DMS79 (cell line): ENCODE measurements at places on chromosomes 3 and 15.

DNA sequence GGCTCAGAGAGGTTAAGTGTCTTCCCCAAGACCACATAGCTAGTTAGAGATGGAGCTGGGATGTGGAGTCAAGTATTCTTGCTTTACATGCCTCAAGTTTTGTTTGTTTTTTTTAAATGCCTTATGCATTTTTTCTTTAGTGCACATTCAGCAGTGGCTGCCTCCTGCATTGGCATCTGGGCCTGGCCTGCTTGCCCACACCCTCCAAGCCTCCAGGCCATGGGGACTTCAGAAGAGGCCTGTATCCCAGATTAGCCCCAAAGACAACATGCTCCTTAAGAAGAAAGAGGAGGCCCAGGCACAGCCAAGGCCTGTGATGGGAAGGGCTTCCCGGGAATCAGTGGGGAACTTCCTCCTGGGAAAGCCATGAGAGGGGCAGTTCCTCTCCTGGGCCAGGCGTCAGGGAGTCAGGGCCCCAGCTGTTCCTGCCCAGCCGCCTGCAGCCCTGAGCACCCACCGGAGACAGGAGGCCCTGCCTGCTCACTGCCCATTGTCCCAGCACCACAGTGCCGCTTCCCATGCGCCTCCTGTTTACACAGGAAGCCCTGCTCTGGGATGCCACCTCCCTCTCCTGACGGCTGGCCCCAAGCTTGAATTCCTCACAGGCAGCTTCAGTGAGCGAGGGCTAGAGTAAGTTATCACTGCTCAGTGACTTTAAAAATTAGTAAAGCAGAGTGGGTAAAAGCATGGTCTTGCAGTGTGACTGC, 16.0 kb downstream of the FOXL2NB start:
- no peak for DNase-seq

- DNase-seq, result no peak
Observed at GRCh38 chr3:85297291-85297690, 338.5 kb downstream of the CADM2 start.

DNA sequence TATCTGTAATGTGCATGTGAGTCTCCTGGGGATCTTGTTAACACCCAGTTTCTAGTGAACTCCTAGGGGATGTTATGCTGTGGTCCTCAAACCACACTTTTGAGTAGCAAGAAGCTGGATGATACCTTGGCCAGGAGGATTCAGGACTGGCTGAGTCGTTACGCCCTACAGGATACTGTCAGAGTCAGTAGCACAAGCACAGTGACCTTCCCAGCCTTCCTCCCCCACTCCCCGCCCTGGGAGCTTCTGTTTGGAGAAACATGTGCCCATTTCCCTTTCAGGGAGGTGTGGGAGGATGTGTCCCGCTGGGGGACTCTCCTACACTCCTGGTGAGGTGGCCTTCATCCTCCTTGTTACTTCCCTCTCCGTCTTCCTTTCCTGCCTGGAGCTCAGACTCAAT, 76.4 kb upstream of the TRPM1 start:
- no peak for DNase-seq

DNA sequence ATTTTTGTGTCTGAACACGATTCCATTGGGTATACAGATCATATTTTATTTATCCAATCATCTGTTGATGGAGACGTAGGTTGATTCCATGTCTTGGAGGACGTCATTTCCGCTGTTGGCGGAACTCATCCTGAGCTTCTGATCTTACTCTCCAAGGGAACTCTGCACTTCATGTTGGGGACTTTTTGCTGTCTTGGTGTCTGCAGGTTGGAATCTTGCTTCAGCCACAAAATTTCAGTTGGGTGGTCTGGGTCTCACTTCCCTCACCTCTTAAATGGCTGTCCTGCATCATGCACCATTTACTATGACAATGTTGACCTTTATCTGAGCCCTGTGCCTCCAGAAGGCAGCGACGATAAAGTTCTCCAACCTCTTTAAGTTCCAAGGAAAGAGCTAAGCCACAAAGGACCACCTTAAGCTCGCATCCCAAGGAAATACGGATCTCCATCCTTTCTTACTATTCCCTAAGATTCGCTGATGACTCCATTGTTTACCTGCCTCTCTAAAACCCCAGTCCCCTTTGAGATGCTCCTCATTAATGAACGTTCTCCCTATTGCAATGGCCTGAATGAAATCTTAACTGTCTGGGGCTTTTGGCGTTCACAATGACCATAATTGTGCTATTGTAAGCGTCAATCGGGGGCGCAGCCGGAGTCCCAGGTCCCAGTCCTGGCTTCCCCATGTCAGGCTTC, 23.1 kb upstream of the RNU6-1 start:
- no peak for DNase-seq

DNA sequence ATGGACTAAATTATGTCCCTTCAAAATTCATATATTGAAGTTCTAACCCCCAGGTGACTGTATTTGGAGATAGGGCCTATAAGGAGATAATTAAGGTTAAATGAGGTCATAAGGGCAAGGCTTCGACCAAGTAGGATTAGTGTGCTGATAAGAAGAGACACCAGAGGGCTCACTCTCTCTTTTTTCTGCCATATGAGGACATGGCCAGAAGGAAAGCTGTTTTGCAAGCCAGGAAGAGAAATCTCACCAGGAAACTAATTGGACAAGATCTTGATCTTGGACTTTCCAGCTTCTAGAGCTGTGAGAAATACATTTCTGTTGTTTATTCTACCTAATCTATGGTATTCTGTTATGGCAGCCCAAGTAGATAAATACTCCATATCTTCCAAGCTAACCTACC, 503.6 kb upstream of the NAALADL2 start:
- no peak for DNase-seq

GRCh38 chr3:58175437-58176184, 35.2 kb downstream of the DNASE1L3 start:
- DNase-seq, result peak; percentile 29

DNA sequence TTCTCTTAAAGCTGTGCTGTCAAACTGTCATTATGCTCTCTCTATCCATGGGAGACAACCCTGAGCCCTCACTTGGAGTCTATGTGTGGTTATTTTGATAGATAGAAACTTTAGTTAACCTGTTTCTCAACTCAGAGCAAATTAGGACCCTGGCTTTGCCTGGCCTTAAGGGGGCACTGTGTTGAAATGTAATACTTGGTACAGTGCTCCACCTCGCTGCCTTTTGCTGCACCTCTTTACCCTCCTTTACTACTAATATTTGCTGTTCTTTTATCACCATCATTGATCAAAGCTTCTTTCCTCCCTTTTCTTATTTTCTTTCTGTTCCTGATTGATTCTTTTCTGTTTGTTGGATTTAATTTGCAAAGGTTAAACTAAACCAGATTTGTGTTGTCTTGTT, 34.3 kb downstream of the STT3B start:
- DNase-seq, result no peak

- DNase-seq, result no peak
Observed at GRCh38 chr3:120404876-120405275, 45.9 kb downstream of the FSTL1 start.
